ENCODE measurements at places on chromosomes 3 and 15. TPM values are rescaled to one million over a fixed set of nuclear protein-coding genes. Genes with fewer than 3 reads are reported as not detected.

DNA sequence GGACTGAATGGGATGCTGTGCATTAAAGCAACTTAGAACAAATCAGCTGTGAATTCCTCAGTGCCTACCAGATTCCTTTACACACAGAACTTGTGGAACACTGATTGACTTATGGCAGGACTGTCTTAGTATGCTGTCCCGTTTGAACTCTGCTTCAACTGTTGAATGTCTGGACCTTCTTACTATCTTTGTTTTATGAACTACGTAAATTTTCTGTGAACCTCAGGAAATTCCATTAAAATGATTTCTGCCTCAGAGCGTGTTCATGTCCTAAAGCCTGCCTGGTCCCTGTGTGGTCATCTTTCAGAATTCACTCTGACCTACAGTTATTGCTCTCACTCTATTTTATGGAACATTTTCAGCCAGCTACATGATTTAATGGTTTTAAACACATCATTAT is 29.4 kb upstream of the FBN1 start:
- no peak for DNase-seq

- no peak for DNase-seq
These were observed 44.4 kb downstream of the ST3GAL6 start for GRCh38 chr3:98807561-98807960.

GRCh38 chr3:31132132-31132769 is 237.8 kb upstream of the GADL1 start:
- peak; percentile 21 for DNase-seq

DNA sequence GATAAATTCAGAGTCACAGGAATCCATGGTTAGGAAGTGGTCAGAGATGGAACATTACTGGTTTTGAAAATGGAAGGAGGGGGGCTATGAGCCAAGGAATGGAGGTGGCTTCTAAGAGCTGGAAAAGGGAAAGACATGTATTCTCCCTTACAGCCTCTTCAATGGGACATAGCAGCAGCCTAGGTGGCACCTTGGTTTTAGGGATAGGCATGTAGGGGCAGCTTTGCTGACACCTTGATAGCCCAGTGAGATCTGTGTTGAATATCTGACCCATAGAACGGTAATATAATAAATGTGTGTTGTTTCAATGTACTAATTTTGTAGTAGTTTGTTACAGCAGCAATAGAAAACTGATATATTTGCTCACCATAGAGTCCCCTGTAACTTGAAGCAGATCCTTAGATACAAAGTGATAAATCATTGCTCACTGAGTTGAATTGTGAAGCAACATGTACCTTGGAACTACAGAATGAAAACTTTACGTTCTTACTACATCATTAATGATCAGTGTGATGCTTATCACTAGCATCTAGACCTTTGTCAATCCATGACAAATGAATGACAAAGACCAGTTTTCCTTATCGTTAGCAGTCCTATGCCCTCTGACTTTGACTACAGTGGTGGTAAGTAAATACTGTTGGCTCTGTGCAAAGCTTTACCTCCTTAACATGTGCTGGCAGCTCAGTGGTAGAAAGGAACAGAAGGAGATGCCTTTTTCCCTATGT is 53.8 kb downstream of the TMEM45A start:
- DNase-seq = no peak

DNA sequence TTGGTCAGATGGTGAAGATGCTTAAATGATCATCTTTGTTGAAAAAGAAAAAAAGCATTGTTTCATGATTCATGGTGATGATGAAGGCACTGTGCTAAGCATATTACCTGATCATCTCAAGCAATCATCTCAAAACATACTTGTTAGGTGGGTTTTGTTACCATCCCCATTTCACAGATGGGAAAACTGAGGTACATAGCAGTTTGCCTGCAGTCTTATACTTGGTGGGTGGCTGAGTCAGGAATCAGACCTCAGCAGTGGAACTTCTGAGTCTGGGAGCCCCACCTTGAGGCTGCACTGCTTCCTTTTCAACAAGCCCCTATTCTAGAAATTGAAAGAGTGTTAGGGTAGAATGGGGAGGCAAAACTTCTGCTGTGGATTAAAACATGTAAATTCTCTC is 341.1 kb downstream of the THSD4 start:
- DNase-seq = no peak

GRCh38 chr15:61226361-61227256 is 2.5 kb downstream of the RORA start:
- no peak for DNase-seq

- DNase-seq = no peak
These were observed 449.4 kb upstream of the SUCLG2 start for GRCh38 chr3:68103811-68104210.

DNA sequence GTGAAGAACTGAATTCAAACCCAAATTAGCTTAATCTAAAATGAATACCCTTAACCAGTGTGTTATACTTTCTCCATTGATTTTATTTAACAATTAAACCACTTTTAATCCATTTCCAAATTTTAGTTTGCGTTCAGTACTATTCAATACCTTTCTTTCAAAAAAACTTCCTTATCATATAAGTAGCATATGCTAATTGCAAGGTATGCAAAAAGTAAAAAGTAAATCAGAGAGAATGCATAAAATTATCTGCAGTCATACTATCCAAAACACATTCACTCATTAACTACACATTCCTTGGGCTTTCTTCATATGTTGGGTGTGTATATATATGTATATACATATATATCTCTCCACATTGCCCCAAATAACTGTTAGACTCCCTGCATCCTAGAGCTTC is 208.8 kb downstream of the CADM2 start:
- no peak for DNase-seq

GRCh38 chr3:142888099-142888480 is 793 bp downstream of the PCOLCE2 start:
- no peak for DNase-seq

GRCh38 chr3:64397573-64397972 is 172.3 kb upstream of the PRICKLE2 start:
- DNase-seq = no peak

DNA sequence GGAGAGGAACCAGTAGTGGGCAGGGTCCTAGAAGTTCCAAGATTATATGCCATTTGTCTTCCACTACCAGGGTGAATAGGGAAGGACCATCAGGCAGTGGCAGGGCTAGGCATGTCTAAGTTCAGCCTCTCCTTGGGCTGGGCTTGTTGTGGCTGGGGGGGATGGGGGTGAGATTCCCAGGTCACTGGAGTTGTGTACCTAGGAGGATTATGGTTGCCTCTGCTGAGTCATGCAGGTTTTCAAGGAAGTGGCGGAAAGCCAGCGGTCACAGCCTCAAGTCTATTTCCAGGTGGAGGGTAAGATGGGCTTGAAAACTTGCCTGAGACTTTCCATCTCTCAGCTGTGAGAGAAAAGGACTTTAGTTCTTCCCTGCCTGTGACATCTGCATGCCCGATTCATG is 1407.1 kb downstream of the SI start:
- no peak for DNase-seq

- DNase-seq = no peak
These were observed 12.4 kb downstream of the NDUFB4 start for GRCh38 chr3:120608506-120608905.

- no peak for DNase-seq
These were observed 168.2 kb upstream of the RARB start for GRCh38 chr3:25259871-25260270.

GRCh38 chr15:41161336-41161735 is 45.3 kb upstream of the INO80 start:
- no peak for DNase-seq

- DNase-seq = no peak
These were observed 2.6 kb upstream of the ABHD10 start for GRCh38 chr3:111976254-111976653.

DNA sequence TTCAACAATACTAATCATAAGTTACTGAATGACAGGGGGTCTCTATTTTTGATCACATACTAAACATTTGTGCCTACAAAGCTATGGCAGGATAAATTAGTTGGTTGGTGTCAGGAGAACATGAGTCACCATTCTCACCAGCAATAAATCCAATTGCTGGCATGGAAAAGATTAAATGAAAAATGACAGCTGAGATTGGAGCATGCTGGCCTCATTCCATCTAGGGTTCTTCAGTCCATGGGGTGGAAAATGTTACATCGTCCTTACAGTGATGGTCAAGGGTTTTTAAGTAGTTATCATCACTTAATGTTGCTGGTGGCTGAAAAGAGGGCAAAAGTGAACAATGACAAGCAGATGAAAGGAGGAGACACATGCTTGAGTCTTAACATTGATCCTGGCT is 180.1 kb upstream of the BCL6 start:
- DNase-seq = no peak

DNA sequence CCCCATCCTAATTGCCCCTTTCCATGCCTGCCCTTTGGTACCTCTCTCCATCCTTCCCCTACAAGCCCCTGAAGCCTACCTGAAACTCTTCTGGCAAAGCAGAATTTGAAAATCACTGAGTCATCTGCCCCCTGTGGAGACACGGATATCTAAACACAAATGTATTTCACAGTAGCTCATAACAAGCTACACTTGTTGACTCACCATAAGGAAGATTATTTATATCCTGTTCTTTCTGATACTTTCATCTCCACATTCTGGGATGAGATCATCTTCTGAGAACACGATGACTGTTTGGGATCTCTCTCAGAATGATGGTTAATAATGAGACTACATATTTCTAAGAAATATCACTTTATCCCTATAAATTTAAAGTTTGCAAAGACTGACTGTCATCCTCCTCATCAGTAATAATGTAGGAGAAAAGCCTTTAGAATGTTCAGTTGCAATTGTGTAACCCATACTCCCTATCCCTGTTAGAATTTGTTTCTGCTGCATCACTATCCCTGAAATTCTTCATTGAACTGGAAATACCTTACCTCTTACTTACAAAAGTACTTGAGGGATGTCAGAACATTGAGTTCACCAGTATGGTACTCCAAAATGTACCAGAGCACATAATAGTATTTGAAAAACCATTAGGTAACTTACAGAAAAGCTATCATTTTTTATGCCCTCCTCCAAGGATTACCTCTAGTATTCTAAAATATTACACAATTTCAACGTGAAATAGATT is 116.1 kb upstream of the IL12A start:
- no peak for DNase-seq

GRCh38 chr15:80495401-80495942 is 91.3 kb downstream of the ARNT2 start:
- no peak for DNase-seq

GRCh38 chr3:163730684-163731083 is 1347.6 kb downstream of the SI start:
- no peak for DNase-seq

GRCh38 chr3:193977622-193978021 is 158.3 kb upstream of the HES1 start:
- DNase-seq = no peak

DNA sequence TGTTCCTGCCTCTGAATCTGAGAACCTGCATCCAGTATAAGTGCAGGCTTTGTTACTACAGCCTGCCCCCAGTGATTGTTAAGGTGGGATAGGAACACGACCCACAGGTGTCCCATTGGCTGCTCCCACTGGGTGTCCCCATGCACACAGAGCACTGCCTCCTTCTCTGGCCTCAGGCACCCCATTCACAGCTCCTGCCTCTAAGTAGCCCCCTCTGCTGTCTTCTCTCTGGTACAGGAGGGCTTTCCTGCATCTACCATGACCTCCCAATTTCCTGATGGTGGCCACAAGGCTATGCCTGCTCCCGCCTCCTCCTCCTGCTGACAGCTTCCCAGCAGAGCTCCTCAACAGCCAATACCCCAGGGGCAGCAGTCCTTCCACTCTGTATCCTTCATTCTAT is 238.6 kb upstream of the TMC3 start:
- DNase-seq = no peak

DNA sequence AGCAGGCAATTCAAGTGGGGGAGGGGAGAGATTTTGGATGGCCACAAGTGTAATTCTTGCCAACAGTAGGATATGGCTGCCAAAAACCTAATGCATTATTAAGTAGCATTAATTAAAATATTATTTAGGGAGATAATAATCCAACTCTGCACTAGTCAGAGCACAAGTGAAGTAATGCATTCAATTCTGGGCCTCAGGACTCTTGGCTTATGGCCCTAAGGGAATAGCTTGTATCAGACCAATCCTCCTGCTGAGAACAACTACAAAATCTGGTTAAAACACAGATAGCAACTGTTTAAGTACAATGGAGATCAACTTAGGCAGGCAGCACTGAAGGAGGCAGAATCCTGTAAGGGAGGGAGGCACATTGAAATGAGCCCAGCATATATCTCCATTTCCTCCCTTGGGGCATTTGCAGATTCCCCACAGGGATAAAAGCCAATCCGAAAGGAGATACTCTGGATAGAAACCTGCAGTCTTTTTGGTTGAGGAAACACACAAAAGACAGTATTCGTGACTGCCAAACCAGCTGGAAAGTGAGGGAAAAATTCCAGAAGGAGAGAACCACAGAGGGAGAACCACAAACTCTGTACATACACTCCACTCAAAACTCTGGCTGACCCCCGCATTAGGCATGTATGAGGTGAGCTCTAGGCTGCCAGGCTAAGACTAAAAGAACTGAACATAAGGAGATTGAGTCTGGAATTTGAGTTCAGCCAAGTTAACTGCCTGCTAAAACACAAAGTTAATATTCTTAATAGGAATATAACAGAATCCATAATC is 57.4 kb downstream of the ETFA start:
- no peak for DNase-seq

DNA sequence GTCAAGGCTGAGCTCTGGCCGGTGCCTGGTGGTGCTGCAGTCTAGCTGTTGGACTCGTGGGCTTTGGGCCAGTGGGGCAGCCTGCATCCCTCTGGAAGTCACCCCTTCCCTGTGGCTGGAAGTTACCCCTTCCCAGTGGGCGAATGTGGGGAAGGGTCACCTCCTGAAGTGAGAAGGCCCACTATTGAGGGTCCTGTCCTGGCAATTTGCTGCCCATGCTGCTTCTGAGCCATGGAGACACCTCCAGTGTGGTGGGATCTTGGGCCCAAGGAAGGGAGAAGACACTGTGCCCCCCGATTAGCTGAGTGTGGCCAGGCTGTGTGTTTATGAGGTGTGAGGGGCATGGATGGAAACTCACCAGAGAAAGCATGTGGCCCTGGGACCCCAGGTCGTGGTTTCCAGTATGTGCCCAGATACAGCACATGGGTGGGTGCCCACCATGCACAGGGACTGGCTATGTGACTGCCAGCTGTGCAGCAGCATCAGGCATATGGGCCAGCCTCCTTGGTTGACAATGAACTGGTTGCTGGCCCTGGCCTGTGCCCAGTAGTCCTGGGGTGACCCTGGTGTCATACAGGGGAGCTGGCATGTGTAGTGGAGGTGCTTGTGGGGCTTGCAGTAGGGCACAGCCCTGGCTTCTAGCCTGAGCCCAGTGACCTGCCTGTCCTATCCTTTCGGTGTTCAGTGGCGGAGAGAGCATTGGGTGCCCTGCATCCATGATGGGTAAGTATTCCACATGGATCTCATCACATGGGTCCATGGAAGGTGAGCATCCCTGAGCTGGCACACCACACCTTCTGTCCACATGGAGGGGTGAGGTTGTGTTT is 221.2 kb downstream of the SNRPN start:
- no peak for DNase-seq

The REC114 gene
- not detected for total RNA-seq

The PARP6 gene
- 38.3 TPM for total RNA-seq

The MUC20 gene
- total RNA-seq = 0.46 TPM

The TF gene
- 8.9 TPM for total RNA-seq

The CYP1A1 gene
- total RNA-seq = not detected

The PEX11A gene
- 2.0 TPM for total RNA-seq

The KCNMB3 gene
- 1.7 TPM for total RNA-seq

The CYP8B1 gene
- total RNA-seq = 0.08 TPM

Measured in GM12878 (cell line).